ENCODE measurements at places on chromosomes 4 and X.

- no peak for DNase-seq
These were observed 12.3 kb downstream of the ATP7A start for GRCh38 chrX:77922787-77923186.

GRCh38 chr4:109553130-109553529, 6.9 kb upstream of the MCUB start:
- no peak for DNase-seq

DNA sequence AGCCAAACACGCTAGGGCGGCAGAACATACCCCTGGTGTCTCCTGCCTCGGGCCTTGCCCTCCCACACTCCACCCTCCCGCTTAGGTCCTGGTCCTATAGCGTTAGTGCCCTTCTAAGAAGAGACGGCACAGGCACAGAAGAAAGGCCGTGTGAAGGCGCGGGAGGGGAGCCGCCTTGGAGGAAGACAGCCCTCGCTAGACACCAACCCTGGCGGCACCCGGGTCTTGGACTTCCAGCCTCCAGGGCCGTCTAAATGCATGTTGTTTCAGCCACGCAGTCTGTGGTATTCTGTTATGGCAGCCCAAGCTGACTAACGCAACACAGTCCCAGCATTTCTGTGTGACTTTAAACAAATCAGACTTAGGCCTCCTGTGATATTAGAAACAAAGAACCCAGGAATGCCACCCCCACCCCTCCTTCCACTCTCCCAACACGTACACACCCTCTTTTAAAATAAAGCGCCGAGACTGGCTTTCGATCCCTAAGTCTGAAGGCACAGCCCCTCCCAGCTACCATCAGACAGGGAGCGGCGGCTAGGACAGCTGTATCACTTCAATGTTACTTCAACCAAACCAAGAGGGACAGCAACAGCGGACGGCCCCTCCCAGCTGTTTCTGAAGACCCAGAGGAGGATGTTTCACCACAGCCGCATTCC, 128.0 kb downstream of the AFAP1 start:
- DNase-seq = no peak

DNA sequence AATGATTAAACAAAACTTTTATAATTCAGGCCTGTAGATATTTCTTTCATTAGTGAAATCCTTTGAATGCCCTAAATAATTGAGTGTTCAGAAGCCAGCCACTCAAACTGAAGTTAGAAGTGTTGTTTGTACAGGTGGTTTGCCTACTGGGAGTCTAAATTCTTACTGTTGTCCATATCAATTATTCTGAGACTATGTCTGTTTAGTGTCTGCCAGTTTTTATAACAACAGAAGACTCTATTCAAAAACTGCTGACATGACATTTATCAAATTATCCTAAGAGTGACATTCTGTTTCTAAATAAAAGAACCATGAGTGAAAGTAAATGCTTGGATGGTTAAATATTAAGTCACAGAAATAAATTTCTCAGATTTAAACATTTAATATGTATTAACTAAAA, 375.1 kb downstream of the FAT4 start:
- DNase-seq = no peak

- DNase-seq = no peak
These were observed 125.5 kb upstream of the NRK start for GRCh38 chrX:105696870-105697269.

DNA sequence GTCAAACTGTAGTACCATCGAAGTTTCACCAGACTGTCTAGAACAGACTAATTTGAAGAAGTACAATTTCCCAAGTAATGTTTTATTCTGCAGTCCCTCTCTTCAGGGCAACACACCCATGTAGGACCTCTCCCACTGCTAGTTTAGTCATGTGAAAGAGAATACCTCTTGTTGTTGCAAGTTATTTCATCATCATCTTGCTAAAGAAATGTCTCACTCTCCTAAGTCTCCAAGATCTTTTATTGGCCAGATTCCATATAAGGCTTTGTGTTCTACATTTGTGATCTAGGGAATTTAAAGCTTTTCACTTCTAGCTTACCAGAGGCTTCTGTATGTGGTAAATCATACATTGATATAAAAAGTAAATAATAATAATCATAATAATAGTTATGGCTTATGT, 745.3 kb upstream of the MAGEB2 start:
- no peak for DNase-seq

- no peak for DNase-seq
These were observed 24.1 kb upstream of the MRFAP1 start for GRCh38 chr4:6616087-6616995.

GRCh38 chrX:154828016-154828408, 6.5 kb downstream of the SMIM9 start:
- no peak for DNase-seq

DNA sequence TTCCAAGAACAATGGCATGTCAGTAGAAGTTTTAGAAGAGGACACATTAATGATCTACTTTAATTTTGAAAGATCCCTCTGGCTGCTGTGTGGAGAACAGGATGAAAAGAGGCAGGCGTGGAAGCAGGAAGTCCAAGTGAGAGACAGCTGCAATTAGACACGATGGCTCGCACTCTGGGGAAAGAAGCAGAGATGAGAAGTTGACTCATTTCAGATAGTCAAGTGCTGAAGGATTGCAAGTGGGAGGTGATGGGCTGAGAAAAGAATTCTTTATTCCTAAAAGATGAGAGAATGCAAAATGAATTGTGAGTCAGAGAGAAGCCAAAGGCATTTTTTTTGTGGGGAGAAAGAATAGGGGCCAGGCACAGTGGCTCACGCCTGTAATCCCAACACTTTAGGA, 16.5 kb downstream of the RXFP1 start:
- no peak for DNase-seq

GRCh38 chr4:22345678-22346077, 170.2 kb downstream of the ADGRA3 start:
- no peak for DNase-seq

DNA sequence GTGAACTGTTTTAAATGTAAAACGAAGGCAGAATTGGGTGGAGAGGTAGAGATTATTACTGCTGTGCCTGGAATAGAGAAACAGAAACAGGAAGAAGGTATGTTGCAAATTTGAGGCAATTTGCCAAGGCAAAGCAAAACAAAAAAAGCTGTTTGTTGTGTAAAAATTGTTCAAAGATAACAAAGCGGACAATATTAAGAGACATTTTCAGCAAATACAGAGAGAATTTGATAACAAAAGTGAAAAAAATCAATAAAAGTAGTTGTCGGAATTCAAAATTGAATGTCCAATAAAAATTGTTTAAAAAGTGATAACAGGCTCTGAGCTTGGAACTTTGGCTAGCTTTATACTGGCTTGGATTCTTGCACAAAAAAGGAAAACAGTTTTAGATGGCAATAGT, 14.4 kb upstream of the SMS start:
- no peak for DNase-seq

DNA sequence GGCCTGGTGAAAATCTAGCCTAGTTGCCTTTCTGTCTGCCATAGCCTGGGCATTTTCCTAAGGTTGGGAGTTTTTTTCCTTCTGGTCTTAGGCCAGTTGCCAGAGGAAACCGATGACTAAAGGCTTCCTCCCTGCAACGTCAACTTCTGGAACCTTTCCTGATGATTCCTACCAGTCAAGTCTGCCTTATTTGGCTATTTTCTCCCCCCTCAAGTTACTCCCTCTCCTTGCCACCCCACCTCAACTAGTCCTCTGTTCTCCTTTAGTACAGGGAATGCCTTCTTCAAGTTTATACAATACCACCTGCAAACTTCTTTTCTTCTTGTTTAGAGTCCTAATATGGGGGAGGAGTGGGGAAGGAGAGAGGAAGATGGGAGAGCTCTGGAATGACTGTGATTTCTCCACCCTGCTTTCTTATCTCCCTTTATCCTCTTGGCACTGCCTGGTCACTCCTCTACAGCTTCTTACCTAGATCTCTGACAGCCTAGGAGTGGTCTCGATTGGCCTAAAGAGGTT, 10.6 kb downstream of the MSN start:
- DNase-seq = no peak

- DNase-seq = no peak
These were observed 37.3 kb upstream of the ARAF start for GRCh38 chrX:47523713-47524166.

DNA sequence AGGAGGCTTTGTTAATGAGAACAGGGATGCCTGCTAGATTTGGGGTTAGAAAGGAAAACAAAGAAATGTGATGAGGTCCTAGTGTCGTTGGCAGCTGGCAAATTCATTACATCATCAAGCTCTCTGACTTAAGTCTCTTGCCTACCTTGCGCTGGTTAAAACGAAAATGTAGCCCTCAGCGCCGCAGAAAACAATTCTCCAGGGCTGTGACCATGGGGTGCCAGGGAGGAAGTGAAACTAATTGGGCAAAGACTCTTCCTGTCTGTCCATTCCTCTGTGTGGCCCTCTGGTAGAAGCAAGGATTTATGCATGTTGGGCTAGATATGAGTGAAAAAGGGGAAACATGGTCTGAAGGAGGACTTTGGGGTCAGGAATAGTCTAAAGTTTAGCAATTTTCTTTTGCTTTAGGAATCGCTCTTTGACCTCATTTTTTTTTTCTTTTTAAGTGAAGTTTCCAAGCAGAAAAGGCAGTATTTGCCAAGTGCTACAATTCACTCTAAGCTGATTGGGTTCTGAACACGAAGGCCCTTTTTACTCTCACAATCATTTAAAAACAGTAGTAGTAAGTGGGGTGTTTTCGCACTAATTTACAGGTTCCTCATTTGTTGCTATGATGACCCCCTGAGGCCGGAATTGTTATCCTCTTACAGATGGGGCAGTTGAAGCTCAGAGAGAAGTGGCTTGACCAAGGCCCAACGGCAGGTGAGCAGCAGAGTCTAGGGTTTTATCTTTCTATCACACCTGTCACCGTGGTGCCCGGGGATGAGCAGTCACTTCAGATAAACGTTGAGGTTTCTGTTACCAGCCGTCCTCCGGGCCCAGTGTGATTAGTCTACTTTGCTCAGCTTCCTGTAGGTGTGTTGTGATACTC, 27.3 kb upstream of the CHRNA9 start:
- DNase-seq = no peak

- DNase-seq = no peak
These were observed 948.9 kb downstream of the PCDH19 start for GRCh38 chrX:99461223-99461622.

GRCh38 chr4:110848787-110849186, 225.9 kb upstream of the PITX2 start:
- no peak for DNase-seq

- DNase-seq = no peak
These were observed 167.8 kb downstream of the AFAP1 start for GRCh38 chr4:7771541-7772507.

DNA sequence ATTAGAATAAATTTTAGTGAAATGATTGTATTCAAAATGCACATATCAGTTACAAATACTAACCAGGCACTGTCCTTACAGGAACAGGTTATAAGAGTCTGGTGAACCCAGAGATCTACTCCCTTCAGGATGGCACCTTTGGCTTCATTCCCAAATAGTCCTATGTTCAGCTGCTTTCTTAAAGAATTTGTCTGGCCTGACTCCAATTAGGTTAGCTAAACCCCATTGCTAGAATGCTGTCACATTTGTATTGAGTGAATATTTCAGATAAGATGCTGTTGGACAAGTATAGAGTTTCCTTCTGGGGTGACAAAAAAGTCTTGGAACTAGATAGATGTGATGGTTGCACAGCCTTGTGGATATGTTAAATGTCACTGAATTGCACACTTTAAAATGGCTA, 69.4 kb downstream of the EFHC2 start:
- DNase-seq = no peak

- DNase-seq = no peak
These were observed 347.2 kb upstream of the DDX53 start for GRCh38 chrX:22652596-22652995.

GRCh38 chrX:39938466-39938865, 159.3 kb downstream of the BCOR start:
- DNase-seq = no peak

GRCh38 chr4:167775375-167775774, 317.0 kb upstream of the ANXA10 start:
- DNase-seq = no peak

DNA sequence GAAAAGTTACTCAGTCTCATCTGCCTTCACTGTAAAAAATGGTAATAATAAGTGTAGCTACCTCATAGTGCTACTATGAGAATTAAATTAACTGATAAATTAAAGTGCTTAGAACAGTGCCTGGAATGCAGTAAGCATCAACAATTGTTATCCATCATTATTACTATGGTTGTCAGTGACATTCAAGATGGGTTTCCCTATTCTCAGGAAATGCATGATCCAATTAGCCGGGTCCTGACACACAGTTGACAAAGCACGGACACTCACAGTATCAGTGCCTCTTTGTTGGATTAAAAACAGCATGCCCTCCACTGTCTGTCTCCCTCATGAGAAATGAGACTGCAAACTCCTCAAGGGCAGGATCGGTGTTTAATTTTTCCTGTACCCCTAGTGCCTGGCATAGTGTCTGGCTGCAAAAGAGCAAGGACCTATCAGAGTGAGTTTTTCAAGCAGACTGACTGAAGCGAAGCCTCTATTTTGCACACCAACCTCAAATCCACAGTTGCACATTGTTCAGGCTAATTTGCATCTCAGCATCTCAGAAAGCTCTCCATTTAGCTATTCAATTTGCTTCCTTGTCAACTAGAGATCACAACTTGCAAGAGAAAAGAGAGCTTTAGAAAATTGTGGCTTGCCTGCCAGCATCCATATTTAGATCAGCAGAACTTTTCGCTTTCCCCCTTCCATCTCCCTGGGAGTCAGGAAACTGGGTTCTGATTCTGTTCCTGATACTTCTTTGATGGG, 122.9 kb downstream of the LDB2 start:
- no peak for DNase-seq

GRCh38 chr4:176676901-176677300, 115.8 kb downstream of the VEGFC start:
- DNase-seq = no peak

DNA sequence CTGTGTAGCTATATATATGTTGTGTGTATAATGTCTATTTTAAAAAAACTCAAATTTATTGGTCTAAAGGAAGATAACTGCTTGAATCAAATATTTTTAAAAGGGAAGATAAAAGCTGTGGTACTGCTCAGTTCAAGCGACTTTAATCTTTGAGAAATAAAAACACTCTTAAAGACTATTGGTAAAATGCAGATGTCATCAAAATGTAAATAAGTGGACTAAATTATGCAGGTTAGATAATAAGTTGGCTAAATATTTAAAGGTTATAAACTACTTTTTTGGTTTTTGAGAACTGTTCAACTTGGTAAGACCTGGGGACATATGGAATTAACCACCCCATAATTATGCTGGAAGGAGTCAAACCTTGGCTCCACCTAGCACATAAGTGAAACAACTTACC, 144.7 kb upstream of the ITM2A start:
- DNase-seq = no peak

- no peak for DNase-seq
These were observed 36.6 kb downstream of the FHL1 start for GRCh38 chrX:136183917-136184316.

DNA sequence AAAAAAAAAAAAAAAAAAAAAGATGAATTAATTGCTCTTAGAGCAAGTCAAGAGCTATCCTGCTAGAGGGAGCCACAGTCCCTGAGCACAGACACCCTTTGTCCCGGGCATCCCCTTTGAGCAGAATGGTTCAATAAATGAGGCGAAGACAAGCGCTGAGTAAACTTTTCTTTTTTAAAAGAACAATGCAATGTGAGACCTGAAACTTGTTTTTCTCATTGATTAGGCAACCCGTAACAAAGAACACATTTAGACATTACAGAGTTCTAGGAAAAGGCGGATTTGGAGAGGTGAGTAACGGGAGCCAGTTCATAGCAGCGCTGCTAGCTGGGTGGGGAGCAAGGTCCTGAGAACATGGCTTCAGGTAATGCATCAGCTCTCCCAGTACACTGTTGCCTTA, 46.1 kb downstream of the GRK4 start:
- no peak for DNase-seq

- no peak for DNase-seq
These were observed 42.3 kb upstream of the FAT1 start for GRCh38 chr4:186765673-186766546.
